ENCODE measurements at places on chromosomes 5 and 9.
A peak's percentile ranks its signal among the peaks of the same experiment; 100 is the strongest.

DNA sequence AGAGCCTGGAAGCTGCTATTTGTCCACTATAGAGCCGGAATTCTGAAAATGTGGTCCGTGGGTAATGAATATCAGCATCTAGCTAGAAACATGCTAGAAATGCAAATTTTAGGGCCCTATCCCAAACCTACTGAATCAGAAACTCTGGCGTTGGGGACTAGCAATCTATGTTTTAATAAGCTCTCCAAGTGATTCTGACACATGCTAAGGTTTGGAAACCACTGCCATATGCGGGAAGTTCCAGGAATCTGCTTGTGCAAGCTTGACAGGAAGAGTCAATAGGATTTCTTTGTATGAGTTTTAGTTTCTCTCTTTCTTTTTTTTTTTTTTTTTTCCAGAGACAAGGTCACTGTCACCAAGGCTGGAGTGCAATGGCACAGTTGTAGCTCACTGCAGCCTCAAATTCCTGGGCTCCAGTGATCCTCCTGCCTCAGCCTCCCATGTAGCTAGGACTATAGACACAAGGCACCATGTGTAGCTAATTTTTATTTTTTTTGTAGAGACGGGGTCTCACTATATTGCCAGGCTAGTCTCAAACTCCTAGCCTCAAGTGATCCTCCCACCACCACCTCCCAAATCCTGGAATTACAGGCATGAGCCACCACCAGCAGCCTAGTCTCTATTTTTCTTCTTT, 26.4 kb upstream of the CARNMT1 start:
- DNase-seq: no peak

GRCh38 chr9:36029765-36030528, 6.8 kb upstream of the RECK start:
- DNase-seq: peak; percentile 70

GRCh38 chr5:14684757-14685156, 20.2 kb downstream of the OTULIN start:
- DNase-seq: no peak

- DNase-seq: no peak
These were observed 47.6 kb upstream of the EXOC3 start for GRCh38 chr5:395156-395920.

GRCh38 chr5:160496334-160496733, 74.7 kb downstream of the PTTG1 start:
- DNase-seq: no peak

GRCh38 chr9:74281674-74282073, 215.5 kb upstream of the RORB start:
- DNase-seq: no peak

DNA sequence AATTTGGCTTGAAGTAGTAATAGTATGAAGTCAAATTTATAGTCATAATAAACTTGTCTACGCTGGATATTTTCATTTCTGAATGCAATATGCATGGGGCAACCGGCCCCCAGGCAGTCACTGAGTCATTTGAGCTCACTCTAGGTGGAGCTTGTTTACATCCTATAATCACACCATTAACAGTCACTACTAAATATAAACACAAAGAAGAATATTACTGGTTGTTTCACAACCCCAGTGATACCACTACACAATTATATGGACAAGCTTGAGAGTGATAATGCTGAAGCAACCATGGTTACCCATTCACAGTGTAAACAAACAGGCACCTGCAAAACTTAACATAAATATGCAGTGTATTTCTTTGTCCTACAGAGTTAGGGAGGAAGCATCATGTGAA, 68.7 kb downstream of the MARCHF3 start:
- no peak for DNase-seq

DNA sequence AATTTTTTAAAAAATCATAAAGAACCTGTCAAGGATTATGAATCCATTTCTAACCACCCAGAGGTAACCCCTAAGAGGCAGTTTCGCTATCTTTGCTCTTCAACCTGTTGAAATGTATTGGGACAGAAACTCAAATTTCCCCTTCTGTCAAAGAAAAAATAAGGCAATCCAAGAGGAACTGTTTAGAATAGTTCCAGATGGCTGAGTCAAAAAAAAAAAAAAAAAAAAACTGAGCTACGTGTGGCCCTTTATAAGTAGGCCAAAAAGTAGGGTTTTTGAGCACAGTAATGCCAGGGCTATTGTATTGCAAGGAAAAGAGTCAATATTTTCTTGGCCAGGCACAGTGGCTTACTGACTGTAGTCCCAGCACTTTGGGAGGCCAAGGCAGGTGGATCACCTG, 94.9 kb downstream of the RAD23B start:
- DNase-seq: no peak

DNA sequence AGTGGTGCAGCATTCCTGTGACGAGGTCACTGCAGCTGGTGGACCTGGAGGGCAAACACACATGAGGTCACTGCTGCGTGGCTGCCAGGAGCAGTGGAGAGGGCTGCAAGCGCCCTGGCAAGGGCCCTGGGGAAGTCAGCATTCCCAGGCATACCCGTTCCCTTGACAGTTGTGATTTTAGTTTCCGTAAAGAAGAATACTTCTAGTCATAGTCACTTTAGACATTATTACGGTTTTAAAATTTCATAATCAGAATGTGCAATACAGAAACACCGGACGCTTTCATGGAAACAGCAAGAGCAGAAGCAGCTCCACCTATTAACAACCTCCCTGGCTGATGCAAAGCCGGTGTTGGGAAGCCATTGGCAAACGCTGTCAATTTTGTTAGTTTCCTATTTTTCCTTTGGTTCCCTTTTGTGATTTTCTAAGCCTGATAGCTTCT, 129.8 kb downstream of the GADD45G start:
- no peak for DNase-seq

- DNase-seq: no peak
These were observed 43.5 kb upstream of the CD180 start for GRCh38 chr5:67240065-67240464.

GRCh38 chr5:40932766-40933165, 23.5 kb downstream of the C7 start:
- no peak for DNase-seq

DNA sequence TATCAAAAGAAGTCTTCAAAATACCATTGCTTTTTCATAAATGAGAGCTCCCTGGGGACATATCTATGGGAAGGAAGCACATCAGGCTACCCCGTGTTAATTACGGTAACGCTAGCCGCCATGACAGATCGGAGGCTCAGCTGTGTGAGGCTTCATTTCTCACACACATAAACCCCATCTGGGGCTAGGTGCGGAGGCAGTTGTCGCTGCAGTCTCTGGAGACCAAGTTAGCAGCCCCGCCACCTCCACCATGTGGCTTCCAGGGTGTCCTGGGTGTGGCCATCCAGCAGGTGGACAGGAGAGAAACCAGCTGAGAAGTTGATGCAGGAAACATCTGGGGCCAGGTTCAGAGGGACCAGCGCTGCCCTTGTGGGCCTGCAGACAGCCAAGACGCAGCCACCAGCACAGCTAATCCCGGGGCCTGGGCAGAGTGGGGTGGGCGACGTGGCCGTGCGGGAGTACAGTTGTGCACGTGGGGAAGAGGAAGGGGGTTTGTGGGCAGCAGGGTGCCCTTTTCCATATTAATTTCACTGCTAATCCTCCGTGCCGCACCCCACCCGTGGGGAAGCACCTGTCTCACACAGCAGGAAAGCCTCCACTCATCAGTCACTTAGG, 426.5 kb downstream of the IRX1 start:
- no peak for DNase-seq

Data from kidney glomerular epithelial cell (primary cell).